Heart left ventricle (tissue), 16 donors: ENCODE measurements at places on chromosomes 5 and 9. TPM values are rescaled to one million over a fixed set of nuclear protein-coding genes. Genes with fewer than 3 reads are reported as not detected.

- H3K27me3 ChIP-seq: no peaks in the 10 kb centered on the region
- DNase-seq: no peak
- H3K4me3 ChIP-seq: no peak overlapping the region
- H3K4me1 ChIP-seq: no peaks in the 10 kb centered on the region
- H3K36me3 ChIP-seq: no peaks in the 10 kb centered on the region
Measured at GRCh38 chr9:81566074-81566698, 123.2 kb downstream of the TLE1 start.

The IL33 gene
- 36.5 TPM for total RNA-seq

The BTNL8 gene
- not detected for total RNA-seq

DNA sequence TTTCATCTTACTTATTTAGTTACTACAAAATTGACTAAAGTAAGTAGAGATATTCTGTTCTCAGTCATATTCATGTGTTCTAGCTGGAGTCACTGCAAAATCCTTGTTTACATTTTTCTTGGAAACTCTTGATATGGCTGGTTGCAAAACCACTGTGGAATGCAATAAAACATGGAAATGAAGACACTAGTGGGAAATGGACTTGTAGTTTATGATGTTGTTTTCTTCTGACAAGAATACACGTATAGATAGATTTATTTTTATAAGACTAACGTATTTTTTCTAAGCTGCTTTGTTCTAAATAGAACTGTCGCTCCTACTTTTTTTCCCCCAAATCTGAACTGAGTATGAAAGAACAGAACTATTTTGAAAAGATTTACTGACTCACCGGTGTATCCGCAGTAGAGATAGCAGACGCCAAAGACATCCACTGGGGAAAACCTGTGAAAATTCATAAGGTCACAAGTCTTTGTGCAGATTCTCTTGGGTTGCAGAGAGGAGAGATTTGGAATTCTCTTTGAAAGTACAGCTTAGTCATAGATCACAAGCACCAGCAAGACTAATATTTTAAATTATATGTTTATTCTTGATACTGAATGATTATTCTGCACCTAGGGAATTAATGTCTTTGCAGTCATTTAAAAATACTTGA lies 119.6 kb upstream of the TAF11L2 start:
- H3K27me3 ChIP-seq: peaks cover 3% of the 10 kb centered on the region
- no peak overlapping the region for H3K4me3 ChIP-seq
- no peak for DNase-seq
- H3K4me1 ChIP-seq: no peaks in the 10 kb centered on the region

GRCh38 chr5:126869005-126869451 lies 92.1 kb downstream of the LMNB1 start:
- no peaks in the 10 kb centered on the region for H3K27me3 ChIP-seq
- no peak overlapping the region for H3K27ac ChIP-seq
- H3K4me1 ChIP-seq: no peaks in the 10 kb centered on the region
- peak; percentile 70 for DNase-seq
- peak overlapping the region; percentile 31 for H3K4me3 ChIP-seq

- no peaks in the 10 kb centered on the region for H3K4me1 ChIP-seq
- H3K27me3 ChIP-seq: peaks cover 46% of the 10 kb centered on the region
- DNase-seq: no peak
- H3K4me3 ChIP-seq: no peak overlapping the region
Measured at GRCh38 chr5:135046661-135047346, 12.8 kb upstream of the PITX1 start.

GRCh38 chr5:13866792-13867191 lies 77.7 kb downstream of the DNAH5 start:
- H3K4me1 ChIP-seq: no peaks in the 10 kb centered on the region
- H3K27ac ChIP-seq: no peak overlapping the region
- H3K4me3 ChIP-seq: no peak overlapping the region
- no peaks in the 10 kb centered on the region for H3K36me3 ChIP-seq
- no peak for DNase-seq
- no peaks in the 10 kb centered on the region for H3K27me3 ChIP-seq

GRCh38 chr5:1414311-1415058 lies 30.8 kb downstream of the SLC6A3 start:
- H3K4me1 ChIP-seq: no peaks in the 10 kb centered on the region
- no peaks in the 10 kb centered on the region for H3K27me3 ChIP-seq
- H3K36me3 ChIP-seq: no peaks in the 10 kb centered on the region
- no peak for DNase-seq
- H3K27ac ChIP-seq: no peak overlapping the region

- no peak for DNase-seq
- no peaks in the 10 kb centered on the region for H3K36me3 ChIP-seq
- H3K4me3 ChIP-seq: no peak overlapping the region
- no peaks in the 10 kb centered on the region for H3K27me3 ChIP-seq
Measured at GRCh38 chr9:133286523-133286922, 11.5 kb upstream of the ABO start.
